ENCODE measurements at places on chromosomes 5 and 9.

DNA sequence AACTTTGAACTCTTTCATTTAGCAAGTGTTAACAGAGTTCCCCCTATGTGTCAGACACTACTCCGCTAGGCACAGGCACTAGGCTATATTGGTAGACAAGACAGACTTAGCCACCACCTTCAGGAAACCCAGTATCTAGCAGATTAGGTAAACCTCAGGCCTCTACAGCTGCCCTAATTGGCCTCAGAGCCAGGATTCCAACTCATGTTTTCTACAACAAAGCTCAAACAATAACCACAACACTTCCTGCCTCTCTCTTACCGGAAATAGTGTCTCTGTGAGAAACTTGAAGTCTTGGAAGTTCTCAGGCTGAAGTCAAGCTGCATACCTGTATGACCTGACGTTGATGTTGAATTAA is 116.6 kb upstream of the SLC44A1 start:
- no peak for DNase-seq

GRCh38 chr5:154268073-154268472 is 77.5 kb downstream of the GALNT10 start:
- DNase-seq: no peak

- no peak for DNase-seq
These were observed 29.3 kb downstream of the RCL1 start for GRCh38 chr9:4822057-4822456.

DNA sequence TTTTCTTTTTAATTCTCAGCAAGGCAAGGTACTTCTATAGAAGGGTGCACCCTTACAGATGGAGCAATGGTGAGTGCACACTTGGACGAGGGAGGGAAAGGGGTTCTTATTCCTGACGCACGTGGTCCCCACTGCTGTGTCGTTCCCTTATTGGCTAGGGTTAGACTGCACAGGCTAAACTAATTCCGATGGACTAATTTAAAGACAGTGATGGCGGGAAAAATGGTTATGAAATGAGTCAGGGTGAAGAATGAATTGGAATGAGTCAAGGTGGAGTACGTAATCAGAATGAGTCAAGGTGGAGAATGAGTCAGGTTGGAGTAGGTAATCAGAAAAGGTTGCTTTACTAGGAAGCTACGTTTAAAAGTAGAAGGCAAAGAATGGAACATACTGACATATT is 2.1 kb upstream of the HMGCS1 start:
- DNase-seq: no peak

DNA sequence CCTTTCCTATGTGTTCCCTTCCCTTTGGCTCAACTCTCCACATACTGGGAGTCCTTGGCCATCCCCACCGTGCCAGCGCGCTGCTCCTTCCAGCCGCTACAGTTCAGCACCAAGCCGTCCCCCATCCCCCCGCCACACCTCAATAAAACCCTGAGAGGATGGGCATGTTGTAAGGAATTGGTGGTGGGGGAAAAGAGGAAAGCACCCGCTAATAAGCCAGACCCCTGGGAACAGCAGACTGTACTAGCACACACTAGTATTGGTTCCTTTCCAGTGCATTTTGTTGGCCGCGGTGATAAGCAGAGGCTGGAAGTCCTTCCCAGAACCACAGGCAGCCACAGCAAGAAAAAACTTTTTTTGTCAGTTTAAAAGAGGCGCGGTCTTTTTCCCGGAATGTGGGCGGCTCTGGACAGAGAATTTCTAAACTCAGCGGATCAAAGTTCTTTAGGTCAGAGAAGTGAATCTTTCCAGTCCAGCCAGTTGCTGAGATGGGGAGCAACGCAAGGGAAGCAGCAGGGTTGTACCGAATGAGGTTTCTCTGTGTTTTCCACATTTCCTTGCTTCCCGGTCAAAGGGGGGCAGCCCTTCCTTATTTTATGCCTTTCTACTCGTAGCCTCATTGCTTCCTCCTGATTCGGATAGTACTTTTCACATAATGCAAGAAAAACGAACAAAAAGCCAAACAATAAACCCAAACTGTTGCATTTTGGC is 2.1 kb downstream of the CHSY3 start:
- DNase-seq: no peak

GRCh38 chr5:140202078-140202477 is 27.1 kb downstream of the CYSTM1 start:
- no peak for DNase-seq

GRCh38 chr5:95148453-95148852 is 136.4 kb downstream of the MCTP1 start:
- no peak for DNase-seq

DNA sequence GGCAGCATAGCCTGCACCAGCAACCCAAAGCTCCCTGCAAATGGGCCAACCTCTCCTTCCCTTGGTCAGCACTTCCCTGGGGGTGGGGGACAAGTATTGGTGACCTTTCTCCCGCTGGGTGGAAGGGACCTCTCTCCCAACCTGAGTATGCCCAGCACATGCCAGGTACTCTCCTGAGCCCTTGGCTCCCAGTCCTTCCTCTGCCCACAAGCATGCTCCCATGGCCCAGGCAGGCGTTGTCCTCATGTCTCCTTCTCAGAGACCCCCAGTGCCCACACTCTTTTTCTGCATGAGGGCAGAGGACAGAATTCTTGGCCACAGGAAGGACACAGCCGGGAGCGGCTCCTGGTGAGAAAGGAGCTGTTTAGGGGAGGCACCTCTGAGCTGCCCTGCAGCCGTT is 60.3 kb downstream of the PHF2 start:
- no peak for DNase-seq

DNA sequence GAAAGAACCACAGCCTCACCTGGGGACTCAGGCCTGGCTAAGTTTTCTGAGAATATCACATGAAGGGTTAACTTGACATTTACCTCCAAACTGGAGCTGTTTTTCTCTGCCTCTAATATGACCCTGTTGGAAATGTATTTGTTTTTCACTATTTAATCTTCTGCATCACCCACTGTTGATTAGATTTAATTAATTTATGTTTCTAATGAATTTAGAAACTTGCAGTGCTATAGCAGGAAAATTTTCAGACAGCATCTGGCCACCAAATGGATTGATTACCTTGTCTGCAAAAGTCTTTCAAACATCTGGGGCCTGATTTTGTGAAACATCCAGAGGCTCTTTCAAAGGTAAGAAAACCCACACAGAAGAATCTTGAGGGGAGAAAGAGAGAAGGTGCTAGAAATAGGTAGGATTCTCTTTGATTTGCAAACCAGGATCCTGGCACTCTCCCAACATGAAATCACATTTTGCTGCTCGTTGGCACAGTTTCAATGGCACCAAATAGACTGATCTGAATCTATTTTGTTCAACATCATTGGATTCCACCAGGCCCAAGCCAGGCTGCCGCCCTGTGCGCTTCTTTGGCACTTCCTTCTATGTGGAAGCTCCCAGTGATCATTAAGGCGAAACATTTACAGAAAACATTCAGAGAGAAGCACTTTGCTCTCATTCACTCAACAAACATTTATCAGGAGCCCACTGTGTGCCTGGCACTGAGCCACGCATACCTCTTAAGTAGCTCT is 157.3 kb downstream of the PPP2R2B start:
- no peak for DNase-seq

DNA sequence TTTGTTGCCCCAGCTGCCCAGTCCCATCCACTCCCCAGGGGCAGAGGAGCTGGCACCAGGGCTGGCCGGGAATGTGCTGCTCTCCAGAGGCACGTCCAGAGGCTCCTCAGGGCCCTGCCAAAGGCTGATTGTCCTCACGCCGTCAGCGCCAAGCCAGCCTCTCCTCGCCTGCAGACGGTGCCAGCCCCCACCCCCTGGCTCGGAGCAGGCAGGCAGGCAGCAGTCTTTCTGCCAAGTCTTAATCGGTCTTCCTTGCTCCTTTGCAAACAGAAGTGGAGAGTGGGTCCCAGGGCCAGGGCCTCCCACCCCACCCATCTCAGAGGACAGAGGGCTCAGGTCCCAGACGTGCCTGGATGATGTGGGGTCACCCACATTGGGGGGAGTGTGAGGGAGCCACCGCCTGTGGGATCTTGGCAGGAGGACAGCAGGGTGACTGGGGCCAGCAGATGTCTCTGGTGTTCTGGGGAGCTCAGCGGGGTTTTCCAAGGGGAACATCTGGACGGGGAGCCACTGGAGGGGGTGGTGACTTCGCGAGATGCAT is 36.3 kb downstream of the FAM163B start:
- DNase-seq: peak; percentile 70

DNA sequence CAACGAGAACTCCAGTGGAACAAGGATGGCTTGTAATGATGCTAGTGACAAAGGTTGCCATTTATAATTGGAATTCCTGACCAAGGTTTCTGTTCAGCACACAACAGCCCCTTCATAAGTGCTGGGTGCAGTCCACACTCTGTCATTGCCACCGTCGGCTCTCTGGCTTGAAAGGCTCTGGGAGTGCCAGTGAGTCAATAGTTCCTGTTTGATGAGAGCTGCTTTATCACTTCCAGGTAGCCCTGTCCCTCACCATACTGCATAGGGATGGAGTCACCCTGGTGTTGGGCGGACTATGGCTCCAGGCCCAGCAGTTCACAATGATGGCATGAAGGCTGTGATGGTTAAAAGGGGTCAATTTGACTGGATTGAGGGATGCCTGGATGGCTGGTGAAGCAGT is 34.6 kb upstream of the SEMA4D start:
- no peak for DNase-seq

DNA sequence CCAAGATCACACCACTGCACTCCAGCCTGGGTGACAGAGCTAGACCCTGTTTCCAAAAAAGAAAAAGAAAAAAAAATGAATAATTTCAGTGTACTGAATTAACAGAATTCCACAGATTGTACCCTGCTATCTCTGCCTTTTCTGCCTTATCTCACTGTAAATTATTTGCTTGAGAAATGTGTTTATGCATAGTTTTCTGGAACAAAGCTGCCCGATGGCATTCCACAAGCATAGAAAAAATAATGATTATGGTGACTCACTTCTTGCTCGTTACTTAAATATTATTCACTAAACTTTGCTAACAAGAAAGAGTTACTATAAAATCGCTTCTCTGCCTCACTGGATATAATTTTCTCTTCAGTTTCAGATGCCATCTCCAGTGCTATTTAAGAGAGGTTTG is 88.7 kb upstream of the FAM169A start:
- DNase-seq: no peak

DNA sequence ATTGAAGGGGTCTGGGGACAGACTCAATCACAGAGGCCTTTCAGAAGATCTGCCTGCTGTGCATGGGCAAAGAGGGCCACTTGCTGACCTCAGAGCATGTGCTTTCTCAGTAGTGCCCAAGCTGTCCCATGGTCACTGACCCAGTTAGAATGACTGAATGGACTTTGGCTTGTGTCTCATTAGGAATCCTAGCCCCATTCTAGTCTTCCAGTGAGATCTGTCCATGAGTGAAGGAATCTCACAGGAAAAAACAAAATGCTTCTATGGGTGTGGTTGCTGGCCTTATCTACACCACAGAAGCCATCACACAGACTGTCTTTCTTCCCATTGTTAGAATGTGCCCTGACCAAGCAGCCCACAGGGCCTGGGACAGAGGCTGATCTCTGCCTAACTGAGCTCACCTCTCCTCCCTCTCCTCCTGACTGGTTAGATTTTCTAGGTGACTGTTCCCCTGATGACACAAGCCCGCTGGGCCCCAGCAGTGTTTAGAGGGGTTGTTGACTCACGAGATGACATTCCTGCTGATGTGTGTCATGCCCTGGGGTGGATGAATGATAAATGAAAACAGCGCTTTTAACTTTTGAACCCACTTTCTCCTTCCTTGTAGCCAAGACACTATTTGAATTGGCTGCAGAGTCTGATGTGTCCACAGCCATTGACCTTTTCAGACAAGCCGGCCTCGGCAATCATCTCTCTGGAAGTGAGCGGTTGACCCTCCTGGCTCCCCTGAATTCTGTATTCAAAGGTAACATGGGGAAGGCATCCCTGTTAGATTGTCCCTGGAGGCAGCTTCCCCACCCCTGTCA is 24.8 kb downstream of the TGFBI start:
- DNase-seq: no peak

DNA sequence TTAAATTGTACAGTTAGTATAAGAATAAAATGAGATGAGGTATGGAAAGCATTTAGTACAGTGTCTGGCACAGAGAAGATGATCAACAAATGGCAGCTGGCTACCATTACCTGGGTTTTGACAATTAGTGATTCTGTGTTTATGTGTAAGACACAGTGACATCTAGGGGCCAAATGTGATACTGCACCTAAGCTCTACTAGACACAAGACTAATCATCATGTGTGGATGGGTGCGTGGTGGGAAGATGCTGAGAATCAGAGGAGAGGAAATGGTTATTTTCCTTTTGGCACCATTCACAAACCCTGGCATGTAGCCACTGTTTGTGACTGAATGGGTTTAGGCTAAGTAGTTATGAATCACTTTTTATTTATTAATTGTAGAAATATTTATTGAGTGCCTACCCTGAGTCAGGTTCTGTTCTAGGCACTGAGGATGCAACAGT is 109.8 kb upstream of the TBC1D2 start:
- DNase-seq: no peak

All from hypothalamus (tissue), 51 donors.